Stimulated activated CD8-positive, alpha-beta memory T cell treated with anti-CD3 and anti-CD28 coated beads, Interleukin-15, amount 100 ng/mL, for 4 hours (primary cell): ENCODE measurements at places on chromosomes 1 and 21.
A peak's percentile ranks its signal among the peaks of the same experiment; 100 is the strongest.

GRCh38 chr1:49026230-49026811, 249.6 kb upstream of the BEND5 start:
- DNase-seq: no peak

DNA sequence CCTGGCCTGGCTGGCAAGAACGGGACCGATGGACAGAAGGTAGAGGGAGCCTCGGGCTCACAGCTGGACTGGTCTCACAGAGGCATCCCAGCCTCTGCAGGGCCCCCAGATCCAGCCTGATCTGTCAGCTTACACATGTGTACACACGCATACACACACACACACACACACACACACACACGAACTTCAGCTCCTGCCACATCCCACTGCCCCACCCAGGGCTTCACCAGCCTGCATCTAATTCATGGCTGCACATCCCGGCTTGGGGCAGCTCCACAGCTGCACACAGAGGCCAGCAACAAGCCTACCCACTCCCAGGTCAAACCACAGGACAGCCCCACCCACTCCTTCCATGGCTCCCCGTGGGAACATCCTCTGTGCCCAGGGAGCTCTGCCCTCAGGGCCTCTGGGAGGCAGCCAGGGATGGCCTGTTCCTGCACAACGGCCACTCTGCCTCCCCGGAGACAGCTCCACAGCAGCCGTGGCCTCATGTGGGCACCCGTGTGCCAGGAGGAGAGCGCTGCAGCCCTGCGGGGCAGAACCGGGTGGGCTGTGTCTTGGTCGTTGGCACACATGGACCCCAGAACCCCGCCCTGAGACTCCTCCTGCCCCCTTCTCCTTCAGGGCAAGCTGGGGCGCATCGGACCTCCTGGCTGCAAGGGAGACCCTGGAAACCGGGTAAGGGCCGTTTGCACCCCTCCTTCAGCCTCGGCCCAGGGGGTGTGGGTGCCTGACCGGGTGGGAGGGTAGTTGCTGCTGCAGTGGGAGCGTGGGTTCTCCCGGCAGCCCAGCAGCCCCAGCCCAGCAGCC, 19.1 kb downstream of the COL6A2 start:
- DNase-seq: no peak

- DNase-seq: no peak
Observed at GRCh38 chr1:89065079-89065868, at the start of gene GBP1. Gene GBP1 (minus strand): TSS chr1:89065208. CDS start chr1:89063234, 1,974 bp downstream.

DNA sequence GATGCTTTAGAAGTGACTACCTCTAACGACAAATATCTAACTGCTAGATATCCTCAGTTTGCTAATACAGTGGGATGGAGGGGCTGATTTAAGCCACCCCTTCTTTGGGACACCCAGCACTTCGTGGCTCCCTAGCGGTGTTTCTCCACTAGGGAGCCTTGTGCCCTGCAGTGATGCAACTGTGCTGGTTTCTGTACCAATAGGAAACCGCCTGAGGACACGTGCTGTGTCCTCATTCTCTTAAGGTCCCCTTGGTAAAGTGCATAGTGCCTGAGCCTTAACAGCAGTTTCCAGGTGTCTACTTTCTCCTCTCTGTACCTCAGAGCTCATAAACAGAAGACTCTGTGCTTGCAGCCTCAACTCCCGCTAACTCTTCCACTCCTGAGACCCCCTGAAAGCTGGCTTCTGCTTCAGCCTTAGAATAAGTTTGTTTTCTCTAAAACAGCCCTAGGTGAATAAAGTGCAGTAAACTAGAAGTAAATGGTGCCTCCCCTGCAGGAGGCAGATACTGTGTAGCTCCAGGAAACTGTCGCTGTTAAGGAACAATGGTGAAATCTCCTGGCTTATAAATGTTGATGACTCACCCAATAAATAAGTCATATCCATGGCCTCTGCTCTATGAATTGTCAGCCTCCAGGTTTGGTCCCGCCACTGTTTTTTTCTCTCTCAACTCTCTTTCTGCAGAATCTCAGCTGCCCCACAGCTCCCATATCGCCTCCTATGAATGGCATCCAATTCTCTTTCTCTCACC, 130.4 kb downstream of the AK5 start:
- no peak for DNase-seq

GRCh38 chr1:211944733-211945500, 90.4 kb downstream of the INTS7 start:
- DNase-seq: no peak

DNA sequence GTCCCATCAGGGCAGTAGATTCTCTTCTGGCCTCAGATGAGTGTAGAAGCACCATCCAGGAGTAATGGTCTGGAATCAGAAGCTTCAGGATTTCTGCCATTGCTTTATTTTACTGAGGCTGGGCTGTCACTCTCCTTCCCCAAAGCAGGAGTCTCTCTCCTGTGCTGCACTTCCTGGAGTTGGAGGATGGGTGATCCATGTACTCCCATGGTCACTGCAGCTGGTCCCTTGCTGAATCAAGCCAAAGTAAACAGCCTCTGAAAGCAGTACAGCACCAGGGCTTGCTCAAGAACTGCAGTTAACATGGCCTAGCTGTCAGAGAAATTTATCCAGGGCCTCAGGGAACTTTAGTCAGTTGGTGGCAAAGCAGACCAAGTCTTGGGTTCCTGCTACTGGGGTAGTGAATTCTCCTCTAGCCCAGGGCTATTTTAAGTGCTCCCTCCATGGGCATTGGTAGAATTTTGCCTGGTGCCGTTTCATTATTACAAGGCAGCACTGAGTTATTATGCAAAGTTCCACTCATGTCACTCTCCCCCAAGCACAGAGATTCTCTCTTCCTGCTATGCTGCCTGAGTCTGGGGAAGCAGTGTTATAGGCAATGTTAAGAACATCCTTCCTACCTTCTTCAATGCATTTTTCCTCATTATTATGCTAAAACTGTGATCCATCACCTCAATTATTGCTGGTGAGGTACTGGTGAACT, 29.5 kb downstream of the DRAM2 start:
- DNase-seq: no peak

DNA sequence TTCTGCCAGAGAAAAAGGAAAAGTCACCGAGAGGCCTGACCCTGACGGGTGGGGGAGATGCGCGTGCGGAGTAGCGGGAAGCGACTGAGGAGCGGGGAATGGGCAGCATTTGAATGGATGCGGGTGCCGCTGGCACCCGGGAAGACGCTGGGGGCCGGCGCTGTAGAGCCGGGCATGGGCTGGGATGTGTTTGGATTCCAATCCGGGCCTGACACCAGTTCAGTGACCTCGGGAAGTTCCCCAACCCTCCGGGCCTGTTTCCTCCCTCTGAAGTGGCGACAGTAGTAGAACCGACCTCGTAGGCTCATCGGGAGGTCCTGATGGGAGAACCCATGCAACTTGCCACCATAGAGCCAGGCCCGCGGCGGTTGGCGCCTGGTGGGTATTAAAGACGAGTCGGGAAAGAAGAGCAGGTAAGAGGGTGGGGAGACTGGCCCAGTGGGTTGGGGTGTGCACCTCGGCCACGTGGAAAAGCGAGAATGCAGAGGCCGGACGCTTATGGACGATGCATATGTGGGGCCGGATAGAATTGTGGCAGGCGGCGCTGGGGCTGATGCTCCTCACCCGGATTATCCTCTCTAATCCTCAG, 642 bp upstream of the SLC16A1 start:
- peak; percentile 12 for DNase-seq

DNA sequence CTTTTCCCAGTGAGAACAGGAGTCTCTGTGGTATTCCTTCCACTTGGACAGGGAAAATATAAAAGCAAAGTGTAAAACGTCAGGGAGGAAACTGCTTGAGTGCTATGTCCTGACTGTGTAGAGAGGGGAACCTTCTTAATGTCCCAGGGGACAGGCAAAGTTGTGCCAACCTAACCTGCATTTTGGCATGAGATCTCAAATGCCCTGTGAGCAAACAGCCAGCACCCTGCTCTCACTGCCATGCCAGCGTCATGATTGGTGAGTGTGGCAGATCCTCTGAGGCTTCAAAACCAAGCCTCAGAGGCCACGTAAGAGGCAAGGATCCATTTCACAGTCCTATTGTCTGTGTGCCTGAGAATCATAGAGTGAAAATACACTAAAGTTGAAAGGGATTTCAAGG, 49.7 kb upstream of the RAP1A start:
- DNase-seq: no peak

DNA sequence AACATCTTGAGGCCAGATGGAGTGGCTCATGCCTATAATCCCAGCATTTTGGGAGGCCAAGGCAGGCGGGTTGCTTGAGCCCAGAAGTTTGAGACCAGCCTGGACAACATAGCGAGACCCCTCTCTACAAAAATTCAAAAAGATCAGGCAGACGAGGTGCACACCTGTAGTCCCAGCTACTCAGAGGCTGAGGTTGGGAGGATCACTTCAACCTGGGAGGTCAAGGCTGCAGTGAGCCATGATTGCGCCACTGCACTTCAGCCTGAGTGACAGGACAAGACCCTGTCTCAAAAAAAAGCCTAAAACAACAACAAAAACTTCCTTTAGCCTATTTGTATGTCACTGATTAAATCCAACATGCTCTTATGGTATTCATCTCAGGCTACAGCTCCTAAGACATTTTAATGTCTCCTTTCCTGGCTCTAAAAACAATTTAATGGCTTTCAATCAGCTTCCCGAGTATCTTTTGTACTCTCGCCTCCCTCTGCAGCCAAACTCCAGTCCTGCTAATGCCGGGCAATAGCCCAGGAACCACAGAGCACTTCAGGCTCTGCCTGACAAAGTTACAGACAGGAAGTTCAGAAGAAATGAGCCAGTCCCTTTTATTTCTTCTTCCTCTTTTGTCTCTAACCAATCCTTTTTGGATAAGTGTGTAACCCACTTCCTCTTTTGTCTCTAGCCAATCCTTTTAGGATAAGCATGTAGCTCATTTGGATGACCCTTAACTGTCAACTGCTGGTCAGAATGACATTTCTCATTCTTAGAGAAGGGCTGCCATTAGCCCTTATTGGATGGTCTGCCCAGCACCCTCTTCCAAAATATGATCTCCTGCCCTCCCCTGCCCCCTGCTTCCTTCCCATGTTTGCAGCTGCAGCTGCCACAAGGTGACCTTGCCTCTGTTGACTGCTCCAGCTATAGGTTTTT, 6.6 kb upstream of the DOP1B start:
- no peak for DNase-seq
